ENCODE measurements at places on chromosomes 7 and 10.

- no peak for DNase-seq
Measured at GRCh38 chr10:91357497-91357896, 52.6 kb upstream of the HECTD2 start.

DNA sequence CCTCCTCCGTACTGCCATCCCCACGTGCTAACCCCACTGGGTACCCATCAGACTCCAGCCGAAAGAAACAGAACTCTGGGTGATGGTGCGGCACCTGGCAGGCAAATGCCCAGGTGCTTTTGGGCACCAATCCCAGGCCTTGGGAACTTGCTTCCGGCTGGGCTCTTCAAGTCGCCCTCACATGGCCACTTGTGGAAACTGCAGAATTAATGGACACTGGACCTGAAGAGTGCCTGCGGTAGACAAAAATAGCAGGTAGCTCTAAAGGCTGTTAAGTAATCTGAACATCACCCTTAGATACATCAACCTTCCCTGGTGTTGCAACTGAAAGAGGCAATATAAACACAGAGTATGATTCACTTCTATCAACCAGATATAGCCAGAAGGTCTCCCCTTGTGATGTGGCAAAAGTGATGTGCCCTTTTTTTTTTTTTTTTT lies 644.4 kb downstream of the GRM8 start:
- DNase-seq: no peak

- no peak for DNase-seq
Measured at GRCh38 chr10:71232089-71232998, 20.0 kb downstream of the UNC5B start.

GRCh38 chr10:31646519-31646918 lies 282.1 kb downstream of the ARHGAP12 start:
- DNase-seq: no peak

GRCh38 chr7:135117096-135117495 lies 30.8 kb upstream of the TMEM140 start:
- no peak for DNase-seq

Data from Panc1 (cell line).